ENCODE measurements at places on chromosomes 13 and 19. TPM values are rescaled to one million over a fixed set of nuclear protein-coding genes. Genes with fewer than 3 reads are reported as not detected.

- peak overlapping the region; percentile 53 for H3K27ac ChIP-seq
- H3K4me1 ChIP-seq: peaks cover 10% of the 10 kb centered on the region
- no peak for DNase-seq
- H3K4me3 ChIP-seq: no peak overlapping the region
- H3K36me3 ChIP-seq: peaks cover 8% of the 10 kb centered on the region
- no peaks in the 10 kb centered on the region for H3K27me3 ChIP-seq
Measured at GRCh38 chr19:10226376-10227025, 4.6 kb downstream of the S1PR2 start.

GRCh38 chr19:29858000-29858596, 46.3 kb downstream of the CCNE1 start:
- peaks cover 13% of the 10 kb centered on the region for H3K4me1 ChIP-seq
- peak; percentile 80 for DNase-seq
- H3K36me3 ChIP-seq: no peaks in the 10 kb centered on the region
- no peak overlapping the region for H3K4me3 ChIP-seq

- no peaks in the 10 kb centered on the region for H3K27me3 ChIP-seq
- DNase-seq: no peak
- H3K4me3 ChIP-seq: no peak overlapping the region
- H3K36me3 ChIP-seq: no peaks in the 10 kb centered on the region
Measured at GRCh38 chr13:22031702-22032286, 360.9 kb downstream of the FGF9 start.

GRCh38 chr19:4337906-4338440, 654 bp downstream of the STAP2 start:
- peaks cover 24% of the 10 kb centered on the region for H3K27me3 ChIP-seq
- H3K4me1 ChIP-seq: peaks cover 15% of the 10 kb centered on the region
- peak overlapping the region; percentile 65 for H3K27ac ChIP-seq
- no peak for DNase-seq
- peak overlapping the region; percentile 67 for H3K4me3 ChIP-seq
- H3K36me3 ChIP-seq: peaks cover 18% of the 10 kb centered on the region

DNA sequence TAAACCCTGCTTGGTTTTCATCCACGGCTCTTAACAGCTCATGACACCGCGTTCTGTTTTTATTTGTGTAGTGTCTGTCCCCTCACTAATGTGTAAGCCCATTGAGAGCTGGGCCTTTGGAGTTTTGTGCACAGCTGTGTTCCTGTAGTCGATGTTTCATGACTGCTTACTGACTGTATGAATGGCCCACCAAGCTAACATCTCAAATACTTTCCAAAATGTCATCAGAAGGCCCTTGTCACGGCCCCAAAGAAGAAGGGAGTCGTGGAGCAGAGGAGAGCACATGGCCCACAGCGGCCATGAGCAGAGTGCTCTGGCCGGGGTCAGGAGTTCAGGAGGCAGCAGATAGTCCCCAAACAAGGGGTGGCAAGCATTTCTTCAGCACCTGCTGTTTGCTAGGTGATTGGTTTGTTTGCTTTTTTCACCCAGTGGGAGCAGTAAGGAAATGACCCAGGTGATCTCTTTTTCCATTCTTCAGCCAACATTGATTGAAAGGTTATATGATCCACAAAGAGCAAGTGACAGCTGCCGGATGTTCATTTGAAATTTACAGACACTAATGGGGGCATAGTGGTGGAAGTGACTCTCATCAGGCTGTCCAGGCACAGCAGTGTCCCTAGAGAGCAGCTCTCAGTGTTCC, 315.2 kb downstream of the ATP8A2 start:
- H3K4me3 ChIP-seq: no peak overlapping the region
- H3K27ac ChIP-seq: no peak overlapping the region
- no peak for DNase-seq
- H3K4me1 ChIP-seq: peaks cover 4% of the 10 kb centered on the region

DNA sequence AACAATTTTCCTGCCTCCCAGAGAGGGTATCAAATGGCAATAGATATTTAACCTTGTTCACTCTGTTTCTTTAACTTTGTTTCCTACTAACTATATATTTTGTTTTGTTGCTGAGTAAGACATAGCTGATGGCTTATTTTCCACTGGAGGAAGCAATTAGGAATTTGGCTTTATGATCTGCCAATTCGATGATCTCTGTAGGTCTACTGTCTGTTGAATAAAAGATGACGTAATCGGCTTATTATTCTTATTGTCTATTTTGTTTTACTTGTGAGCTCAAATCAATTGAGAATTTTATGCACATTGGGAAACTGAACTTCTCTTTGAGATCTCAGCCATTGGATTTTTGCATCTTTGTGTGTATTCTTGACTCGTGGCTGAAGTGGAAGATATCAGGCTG, 862.6 kb downstream of the EFNB2 start:
- H3K4me3 ChIP-seq: no peak overlapping the region
- H3K36me3 ChIP-seq: no peaks in the 10 kb centered on the region
- H3K27me3 ChIP-seq: no peaks in the 10 kb centered on the region
- H3K27ac ChIP-seq: no peak overlapping the region
- DNase-seq: no peak

- peak overlapping the region; percentile 29 for H3K27ac ChIP-seq
- H3K27me3 ChIP-seq: no peaks in the 10 kb centered on the region
- H3K4me3 ChIP-seq: no peak overlapping the region
- peaks cover 28% of the 10 kb centered on the region for H3K36me3 ChIP-seq
Measured at GRCh38 chr13:113528101-113528812, 37.7 kb upstream of the DCUN1D2 start.

The IGFL1 gene
- not detected for total RNA-seq

The ZNF560 gene
- 5.8 TPM for total RNA-seq

The CBLC gene
- total RNA-seq: 27.8 TPM

The CEBPA gene
- total RNA-seq: 5.6 TPM

The ANGPTL8 gene
- not detected for total RNA-seq

The STOML3 gene
- total RNA-seq: not detected
